ENCODE measurements at places on chromosomes 2 and 18.

DNA sequence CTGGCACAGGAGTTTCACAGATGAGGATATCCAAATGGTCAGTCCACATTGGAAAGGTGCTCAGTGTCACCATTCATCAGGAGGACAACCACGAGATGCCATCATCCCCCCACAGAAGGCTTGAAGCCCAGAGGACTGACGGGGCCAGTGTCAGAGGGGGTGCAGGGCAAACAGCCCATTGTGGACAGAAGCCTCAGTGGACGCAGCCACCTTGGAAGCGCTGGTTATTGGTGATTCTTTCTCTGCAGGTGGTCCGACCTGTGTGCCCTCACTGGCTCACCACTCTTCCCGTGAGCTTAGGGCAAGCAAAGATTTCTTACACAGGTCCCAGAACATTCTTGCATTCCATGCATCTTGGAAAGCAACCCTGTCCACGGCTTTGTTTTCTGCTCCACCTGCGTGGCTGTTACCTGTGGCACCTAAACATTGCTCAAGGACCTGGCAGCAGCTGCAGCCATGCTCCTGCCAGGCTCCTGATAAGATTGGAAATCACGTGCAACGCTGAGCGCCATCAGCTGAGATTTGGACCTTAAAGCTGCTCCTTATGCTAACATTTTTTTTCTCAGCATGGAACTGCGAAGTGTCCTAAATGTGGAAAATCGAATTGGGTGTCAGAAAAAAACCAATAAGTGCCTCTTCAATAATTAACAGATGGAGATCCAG is 110.9 kb upstream of the CTDP1 start:
- no peak for DNase-seq

DNA sequence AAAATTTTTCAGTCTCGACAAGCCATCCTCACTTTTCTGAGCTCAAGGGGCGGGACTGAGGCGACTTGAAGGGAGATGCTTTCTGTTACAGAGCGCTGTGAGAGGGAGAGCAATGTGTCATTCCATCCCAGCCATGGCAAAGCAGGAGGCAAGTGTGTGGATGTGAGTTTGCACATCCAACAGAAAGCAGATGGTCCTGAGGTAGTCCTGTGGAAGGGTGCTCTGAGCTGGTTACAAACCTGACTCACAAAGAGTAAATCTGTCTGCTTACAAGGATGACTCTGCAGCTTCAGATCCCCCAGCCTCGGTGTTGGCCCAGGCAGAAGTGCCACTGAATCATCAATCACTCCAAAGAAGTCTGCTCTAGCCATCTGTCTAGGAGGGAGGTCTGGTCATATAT is 482.0 kb upstream of the DCC start:
- no peak for DNase-seq

DNA sequence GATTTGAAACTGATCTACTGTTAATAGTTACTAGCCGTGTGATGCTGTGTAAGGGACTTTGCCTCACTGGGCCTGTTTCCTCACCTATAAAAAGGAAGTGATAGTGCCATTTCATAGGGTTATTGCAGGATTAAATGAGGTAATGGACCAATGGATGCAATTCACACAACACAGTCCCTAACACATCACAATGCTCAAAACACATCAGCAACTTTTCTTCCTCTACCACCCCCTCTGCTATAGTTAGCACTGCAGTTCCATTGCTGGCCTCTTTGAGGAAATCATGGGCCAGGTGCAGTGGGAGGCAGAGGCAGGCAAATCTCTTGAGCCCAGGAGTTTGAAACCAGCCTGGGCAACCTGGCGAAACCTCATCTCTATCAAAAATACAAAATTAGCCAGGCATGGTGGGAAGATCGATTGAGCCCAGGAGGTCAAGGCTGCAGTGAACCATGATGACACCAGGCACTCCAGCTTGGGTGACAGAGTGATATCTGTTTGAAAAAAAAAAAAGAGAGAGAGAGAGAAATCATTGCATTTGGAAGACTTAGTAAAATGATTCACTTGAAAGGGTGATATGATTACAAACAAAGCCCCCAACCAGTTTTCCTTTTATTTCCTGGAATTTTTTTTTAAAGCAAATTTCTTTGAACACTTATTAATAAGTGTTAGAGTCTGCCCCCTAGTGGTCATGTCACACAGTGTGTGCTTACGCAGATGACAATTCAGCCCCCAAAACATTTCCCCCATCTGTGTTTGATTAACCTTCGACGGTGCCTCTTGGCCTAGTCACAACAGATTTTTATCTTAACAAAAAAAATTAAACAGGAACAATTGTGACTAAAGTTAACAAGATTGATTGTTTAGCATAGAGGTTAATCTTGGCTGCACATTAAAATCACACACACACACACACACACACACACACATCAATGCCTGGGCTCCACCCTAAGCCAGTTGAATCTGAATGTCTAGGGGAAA is 88.6 kb upstream of the BCL11A start:
- DNase-seq, result no peak

GRCh38 chr2:136785215-136785614 is 19.9 kb downstream of the THSD7B start:
- DNase-seq, result no peak

- peak; percentile 84 for DNase-seq
Measured at GRCh38 chr2:129923265-129924091, 56.0 kb upstream of the RAB6C start.

- no peak for DNase-seq
Measured at GRCh38 chr2:112924821-112925220, 13.9 kb downstream of the IL37 start.

DNA sequence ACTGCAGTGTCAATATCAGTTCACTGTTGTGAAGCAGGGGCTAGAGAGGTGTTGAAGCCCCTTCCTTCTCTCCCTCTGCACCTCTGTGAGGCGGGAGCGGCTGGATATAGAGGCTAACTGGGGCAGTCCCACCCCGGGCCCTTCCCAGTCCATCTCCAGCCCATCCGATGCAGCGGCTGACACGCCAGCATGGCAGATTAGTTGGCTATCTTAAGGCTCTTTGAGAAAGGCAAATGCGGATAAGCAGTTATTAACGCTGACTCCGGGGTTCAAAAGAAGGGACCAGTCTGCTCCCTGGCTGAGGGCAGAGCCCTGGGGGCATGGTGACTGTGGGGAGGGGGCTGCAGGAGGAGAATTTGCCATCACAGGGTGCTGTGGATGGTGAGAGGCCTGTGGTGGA is 76.6 kb downstream of the CELF4 start:
- no peak for DNase-seq

DNA sequence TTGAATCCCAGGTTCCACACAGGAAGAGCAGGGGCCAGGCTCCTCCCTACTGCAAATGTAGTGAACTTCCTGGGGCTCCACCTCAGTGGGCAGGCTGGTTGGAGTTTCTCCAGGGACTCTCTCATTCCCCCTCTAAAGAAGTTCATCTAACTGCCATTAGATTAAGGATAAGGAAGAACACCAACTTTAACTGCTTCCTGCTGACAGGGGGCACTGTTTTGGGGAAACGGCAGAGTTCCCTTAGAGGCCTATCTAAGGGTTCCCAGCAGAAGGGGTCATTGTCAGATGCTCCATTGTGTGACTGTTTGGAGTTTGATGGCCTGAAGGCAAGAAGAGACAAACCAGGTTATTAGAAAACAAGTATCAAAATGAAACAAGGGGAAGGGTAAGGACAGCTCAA is 2159.7 kb upstream of the PIK3C3 start:
- DNase-seq, result no peak

DNA sequence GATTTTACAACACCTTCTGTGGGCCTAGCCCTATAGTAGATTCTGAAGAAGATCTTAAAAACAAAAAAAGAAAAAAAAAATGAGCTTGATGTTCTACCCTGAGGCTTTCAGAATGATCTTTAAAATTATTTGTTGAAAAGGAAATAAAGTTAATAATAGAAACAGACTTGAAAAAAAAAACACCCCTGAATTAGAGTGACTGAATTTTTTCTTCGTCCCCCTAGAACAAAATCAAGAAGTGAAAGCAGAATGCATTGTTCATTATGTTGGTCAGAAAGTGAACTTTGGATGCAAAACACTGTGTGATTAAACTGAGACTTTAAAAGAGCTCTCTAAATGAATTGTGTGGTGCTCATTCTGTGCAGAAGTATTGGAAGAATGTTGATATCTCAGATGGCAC is 1384.4 kb upstream of the PIK3C3 start:
- DNase-seq, result no peak

GRCh38 chr18:13070460-13070859 is 79.3 kb downstream of the CEP192 start:
- no peak for DNase-seq

- DNase-seq, result no peak
Measured at GRCh38 chr2:7411691-7412090, 494.5 kb downstream of the RNF144A start.

DNA sequence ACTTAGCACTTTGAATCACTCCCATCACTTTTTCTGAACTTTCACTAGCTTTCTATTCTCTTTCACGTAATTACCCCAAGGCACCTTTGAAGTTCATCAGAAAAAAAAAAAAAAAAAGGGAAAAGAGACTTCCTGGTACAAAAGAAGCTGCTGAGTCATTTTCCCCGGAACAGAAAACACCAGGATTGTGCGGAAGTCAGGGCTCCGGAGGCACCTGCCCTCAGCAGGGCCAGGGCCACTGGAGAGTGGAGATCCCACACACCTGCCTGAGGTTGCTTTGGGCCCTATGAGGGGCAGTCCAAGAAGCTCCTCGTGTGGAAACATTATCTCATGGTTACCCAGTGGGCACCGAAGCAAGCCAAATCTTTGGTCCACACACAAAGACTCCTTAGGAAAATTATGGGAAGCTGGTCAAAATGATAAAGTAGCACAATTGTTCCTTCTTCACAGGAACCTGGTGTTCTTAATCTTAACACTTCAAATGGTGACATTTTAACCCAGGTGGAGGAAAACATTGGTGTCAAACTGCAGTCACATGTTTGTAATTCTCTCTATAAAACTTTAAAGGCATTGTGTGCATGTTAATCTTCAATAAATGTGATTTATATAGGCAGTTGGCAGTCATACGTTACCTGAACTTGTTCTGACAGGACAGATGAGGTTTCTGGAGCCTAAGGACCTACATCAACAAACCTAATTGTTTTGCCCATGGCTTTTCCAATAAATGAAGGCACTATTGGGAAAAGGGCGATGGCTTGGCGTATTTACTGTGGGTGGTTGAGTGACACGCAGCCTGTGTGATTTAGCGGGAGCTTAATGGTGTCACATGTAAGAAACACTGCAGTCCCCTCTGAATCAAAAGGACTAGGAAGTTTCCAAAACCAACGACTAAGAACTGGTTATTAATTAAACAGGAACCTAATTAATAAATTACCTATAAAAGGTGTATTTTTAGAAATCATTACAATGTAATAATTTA is 23.4 kb upstream of the FAM110C start:
- no peak for DNase-seq

- DNase-seq, result no peak
Measured at GRCh38 chr2:203534621-203535077, 452 bp downstream of the RAPH1 start.

- no peak for DNase-seq
Measured at GRCh38 chr2:102771114-102771513, 9.3 kb downstream of the TMEM182 start.

DNA sequence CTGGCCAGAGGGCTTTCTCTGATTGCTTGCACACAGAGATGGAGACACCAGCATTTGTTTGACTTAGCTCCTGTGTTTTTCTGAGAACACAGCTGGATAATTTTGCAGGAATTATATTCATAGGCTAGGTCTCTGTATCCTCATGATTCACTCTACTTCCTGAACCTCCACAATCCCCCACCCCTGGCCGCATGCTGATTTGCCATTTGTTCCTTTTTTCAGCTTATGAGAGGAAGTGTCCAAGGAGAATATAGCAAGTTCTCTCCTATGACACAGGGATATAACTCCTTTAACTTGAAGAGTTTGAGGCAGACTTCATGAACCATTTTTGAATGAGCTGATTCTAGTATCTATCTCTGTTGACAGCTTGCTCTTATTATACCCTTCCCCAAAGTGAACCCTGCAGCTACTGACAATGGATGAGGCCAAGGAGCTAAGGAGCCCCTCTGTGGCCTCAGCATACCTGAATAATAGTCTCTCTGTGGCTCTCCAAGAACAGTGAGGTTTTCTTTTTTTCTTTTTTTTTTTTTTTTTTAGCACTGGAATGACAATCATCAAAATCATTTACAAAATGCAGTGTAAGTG is 15.4 kb downstream of the CAVIN2 start:
- no peak for DNase-seq

GRCh38 chr2:222280795-222281194 is 18.0 kb downstream of the PAX3 start:
- no peak for DNase-seq

DNA sequence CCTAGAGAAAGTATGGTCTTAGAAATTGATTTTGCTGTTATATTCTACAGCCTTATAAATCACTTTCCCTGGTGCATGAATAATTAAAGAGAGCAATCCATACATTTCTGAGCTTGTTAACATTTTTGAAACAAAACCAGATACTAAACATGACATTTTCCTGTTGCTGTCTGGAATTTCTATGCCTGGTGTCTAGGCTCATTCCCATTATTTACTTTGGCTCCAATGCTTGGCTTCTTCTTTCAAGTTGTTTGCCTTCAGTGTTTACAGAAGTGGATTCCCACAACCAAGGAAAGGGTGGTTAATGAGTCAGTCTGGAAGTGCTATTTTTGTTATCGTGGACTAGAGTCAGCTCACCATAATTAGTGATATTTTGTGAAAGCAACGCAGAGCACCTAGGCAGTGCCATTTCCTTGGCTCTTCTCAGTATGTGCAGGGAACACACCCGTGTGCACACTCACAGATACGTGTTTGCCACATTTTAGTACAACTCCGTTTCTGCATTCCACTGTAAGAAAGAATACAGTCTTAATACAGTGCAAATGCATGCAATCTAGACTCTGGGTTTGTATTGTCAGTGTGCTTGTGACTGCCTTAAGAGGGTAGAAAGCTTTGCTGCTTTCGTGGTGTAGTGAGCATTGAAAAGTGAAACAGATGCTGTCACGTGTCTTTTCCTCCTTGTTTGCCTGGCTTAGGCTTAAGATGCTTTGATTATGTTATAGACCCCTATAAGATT is 185.0 kb upstream of the RASGRP3 start:
- no peak for DNase-seq

GRCh38 chr2:101704816-101705578 is 7.5 kb downstream of the MAP4K4 start:
- DNase-seq, result no peak

DNA sequence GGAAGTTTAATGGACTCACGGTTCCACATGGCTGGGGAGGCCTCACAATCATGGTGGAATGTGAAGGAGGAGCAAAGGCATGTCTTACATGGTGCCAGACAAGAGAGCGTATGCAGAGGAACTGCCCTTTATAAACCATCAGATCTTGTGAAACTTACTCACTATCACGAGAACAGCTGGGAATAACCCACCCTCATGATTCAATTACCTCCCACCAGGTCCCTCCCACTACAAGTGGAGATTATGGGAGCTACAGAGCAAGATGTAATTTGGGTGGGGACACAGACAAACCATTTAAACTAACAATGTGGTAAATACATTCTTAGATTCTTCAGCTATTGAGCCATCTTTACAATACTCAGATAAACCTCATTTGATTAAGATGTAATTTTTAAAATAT is 176.1 kb downstream of the SH3BP4 start:
- no peak for DNase-seq

GRCh38 chr18:41244591-41245037 is 710.4 kb upstream of the PIK3C3 start:
- DNase-seq, result no peak

GRCh38 chr2:163884416-163884815 is 148.6 kb upstream of the FIGN start:
- DNase-seq, result no peak

Data from islet precursor cell (in vitro differentiated cells).